ENCODE measurements at places on chromosomes 12 and 14.

DNA sequence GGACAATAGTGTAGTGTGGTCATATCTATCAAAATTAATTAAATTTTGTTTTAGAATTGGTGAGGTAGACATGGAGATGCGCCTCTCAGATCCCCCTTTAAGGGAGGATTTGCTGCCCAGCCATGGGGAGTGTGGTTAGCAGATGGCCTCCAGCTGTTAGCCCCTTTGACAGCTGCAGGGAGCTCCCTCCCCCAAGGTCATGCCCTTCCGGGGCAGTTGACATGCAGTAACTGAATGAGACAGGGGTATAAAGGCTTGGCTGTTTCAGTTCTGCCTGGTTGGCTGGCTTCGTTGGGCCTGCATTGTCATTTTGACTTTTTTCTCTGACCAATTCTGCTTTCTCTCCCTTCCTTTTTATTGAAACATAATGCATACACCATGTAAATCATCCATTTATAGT, 291.5 kb upstream of the SRRM4 start:
- no peak for DNase-seq

- DNase-seq: no peak
These were observed 13.7 kb downstream of the CFL2 start for GRCh38 chr14:34700622-34701130.

GRCh38 chr12:64723630-64724029, 35.6 kb downstream of the GNS start:
- no peak for DNase-seq

DNA sequence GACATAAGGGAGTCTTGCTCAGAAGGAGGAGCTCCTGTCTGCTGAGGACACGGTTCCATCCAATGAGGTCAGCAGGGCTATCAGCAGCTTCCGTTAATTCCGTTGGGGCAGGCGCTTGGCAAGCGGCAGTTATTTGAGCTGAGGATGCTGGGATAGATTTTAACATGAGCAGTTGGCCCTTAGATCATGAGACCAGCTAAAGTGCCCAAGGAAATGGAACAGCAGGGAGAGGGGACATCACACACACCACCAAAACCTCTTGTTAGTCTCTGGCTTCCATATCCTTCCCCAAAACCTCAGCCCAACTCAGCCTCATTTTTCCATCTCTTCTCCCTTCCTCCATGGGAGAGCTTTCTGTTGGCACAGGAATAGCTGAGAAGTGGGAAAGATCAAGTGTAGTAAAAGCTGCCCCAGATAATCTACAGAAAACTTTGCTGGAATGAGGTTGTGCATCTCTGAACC, 138.7 kb upstream of the PZP start:
- DNase-seq: no peak

- DNase-seq: no peak
These were observed 131.1 kb downstream of the ACSS3 start for GRCh38 chr12:81209012-81209411.

DNA sequence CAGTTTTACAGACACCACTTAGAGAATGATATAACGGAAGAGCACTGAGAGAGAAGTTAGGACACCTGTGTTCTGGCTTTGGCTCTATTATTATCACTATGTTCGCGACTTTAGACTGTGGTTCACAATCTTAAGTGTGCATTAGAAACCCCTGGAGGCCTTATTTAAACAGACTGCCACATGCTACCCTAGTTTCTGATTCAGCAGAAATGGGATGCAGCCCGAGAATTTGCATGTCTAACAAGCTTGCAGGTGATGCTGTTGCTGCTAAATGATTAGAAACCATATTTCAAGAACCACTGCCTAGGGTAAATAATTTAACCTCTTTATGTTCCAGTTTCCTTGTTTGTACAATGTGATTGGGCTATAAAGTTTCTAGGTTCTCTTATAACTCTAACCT, 3.6 kb upstream of the RAD51AP1 start:
- no peak for DNase-seq

GRCh38 chr14:96260341-96260821, 4.4 kb downstream of the BDKRB1 start:
- DNase-seq: no peak

GRCh38 chr14:23160924-23161522, 22.4 kb downstream of the SLC7A8 start:
- DNase-seq: peak; percentile 37

DNA sequence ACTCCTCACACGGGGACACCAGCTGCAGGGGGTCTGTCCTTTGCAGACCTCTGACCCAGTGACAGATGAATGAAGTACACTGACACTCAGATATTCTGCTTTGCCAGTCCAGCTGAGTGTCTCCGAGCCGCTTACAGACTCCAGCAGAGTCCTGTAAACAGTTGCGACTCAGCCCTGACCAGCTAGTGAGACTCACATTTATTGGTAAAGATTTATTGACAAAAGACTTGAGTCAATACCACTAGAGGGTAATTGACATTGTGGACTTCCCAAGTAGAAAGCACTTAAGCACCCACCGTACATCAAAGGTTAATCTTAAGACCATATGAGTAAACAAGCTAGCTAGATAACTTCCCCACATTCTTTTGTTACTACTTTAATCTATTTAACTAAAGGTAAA, 9.8 kb upstream of the FKBP4 start:
- no peak for DNase-seq

DNA sequence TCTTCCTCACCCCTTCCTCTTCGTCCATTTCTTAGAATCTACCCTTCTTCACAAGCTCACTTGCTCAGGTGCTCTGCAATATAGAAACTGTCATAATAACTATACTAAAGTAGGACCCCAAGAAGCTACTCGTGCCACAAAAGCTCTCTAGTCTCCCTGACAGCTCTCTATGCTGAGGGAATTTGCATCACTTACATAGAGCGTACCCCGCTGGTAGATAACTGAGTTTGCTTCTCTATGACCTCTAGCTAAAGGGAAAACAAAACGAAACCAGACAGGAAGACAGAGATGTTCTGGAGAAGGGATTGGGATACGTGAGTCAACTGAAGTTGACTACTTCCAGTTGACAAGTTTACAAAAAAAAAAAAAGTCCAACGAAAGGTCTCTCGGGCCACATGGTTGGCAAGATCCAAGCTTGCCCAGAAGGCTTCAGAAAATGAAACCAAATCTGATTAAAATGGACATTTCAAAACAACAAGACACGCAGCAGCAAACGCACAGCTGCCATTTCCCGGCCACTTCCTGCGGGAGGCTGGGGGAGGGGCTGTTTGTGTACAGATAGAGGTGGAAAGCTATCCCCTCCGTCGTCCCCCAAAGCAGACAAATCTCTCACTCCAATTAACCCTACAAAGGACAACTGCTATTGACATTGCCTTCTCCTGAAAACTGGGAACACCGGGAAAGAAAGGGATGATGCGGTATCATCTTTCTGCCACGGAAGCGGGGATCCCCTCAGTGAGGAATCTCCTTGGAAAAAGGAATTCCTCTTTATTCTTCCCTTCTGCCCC, 1.3 kb downstream of the BAZ2A start:
- DNase-seq: peak; percentile 76

GRCh38 chr12:119817546-119818343, 59.4 kb downstream of the CIT start:
- no peak for DNase-seq

DNA sequence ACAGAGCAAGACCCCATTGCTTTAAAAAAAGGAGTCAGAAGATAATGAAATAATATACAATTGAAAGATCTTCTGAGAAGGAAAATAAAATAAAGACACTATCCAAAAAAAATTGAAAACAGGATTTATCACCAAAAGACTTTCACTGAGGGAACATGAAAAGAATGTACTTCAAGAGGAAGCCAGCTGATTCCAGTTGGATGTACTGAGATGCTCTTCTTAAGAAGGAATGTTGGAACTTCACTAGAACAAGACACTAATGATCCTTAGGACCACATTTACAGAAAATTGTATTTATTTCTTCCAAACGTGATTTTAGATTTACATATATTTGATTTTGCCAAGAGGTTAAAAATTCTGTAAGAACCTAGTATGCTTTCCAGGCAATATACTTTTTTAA, 65.6 kb upstream of the CNOT2 start:
- DNase-seq: no peak

DNA sequence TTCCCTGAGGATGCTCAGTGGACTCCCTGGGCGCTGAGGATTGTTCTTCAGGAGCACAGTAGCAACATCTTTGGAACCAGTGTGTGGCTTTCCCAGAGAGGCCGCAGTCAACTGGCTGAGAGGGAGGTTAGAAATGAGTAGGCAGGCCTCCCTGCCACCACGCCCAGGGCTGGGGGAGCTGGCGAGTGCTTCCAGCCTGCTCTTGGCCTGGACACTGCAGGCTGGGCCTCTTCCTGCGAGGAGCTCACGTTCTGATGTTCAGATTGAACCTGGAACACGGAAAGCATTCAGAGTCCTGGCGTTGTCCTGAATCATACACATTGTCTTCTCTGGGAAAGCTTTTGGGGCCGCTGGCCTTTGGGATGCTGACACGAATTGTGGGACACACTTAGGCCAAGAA, 15.6 kb downstream of the TSPAN9 start:
- DNase-seq: no peak

GRCh38 chr14:35161231-35161630, 38.9 kb downstream of the PRORP start:
- DNase-seq: no peak

- no peak for DNase-seq
These were observed 262.6 kb downstream of the ADAMTS20 start for GRCh38 chr12:43289426-43289801.

- no peak for DNase-seq
These were observed 20.8 kb downstream of the DYRK2 start for GRCh38 chr12:67669217-67669933.

DNA sequence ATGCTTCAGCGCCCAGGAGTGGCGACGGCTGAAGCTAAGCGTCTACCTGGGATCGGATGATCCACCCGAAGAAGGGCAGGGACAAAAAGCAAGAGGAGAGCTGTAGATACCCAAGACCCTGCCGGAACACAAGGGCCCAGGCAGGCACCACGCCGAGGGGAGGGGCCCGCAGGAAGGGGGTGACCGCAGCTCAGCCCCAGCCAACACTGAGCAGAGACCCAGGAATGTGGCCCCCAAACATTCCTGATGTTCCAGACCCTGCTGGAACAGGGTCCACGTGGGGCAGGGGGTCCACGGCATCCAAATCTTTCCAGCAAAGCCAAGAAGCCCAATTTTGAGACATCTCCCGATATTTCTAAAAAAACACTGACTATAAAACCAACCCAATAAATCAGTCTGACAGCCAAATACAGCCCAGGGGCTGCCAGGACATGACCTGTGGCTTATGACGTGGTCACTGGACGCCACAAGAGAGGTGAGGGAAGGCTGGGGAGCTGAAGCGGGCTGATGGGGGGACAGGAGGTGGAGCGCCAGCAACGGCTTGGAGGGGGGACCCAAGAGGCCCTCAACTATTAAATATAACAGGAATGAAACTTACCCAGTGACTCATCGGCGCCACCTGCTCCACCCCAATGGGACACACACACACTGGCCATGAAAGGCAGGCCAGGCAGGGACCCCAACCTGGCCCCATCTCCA, 58.9 kb downstream of the NCOR2 start:
- no peak for DNase-seq

DNA sequence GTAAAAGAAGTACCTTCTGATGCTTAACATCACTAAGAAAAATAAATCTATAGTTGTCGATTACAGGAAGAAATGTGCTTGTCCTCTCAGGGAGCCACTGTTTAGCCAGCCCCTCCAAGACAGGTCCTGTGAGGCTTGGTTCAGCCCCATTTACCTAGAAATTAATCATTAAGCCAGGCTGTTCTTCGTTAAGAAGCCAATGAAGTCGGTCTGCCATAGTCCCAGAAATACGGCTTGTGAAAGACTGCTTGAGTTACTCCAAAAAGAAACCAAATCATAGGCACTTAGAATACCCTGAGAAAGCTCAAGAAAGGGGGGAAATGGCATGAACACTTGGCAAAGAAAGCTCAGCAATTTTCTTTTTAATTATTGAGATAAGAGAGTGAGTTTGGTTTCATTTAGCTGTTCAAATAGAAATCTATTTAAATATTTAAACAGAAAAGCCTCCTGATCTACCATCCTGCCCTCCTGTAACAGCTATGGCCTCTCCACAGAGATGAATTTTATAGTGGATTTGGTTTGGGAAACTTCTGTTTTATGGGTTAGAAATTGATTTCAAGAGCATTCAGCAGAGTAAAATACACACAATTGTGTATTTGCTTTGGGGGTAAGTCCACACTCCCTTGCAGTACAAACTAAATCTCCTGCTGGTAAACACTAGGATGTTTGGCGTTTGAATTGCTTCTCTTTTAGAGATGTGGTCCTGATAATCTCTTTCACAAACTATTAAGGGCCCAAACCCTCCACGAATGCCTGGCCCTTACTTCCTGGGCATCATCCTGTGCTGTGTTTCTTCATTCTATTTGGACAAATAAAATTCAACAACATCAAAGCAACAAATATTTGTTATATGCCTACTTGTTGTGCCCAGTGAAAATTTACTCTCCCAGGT, 234.4 kb downstream of the SEC23A start:
- no peak for DNase-seq

GRCh38 chr12:85076688-85077430, 40.7 kb downstream of the LRRIQ1 start:
- no peak for DNase-seq

DNA sequence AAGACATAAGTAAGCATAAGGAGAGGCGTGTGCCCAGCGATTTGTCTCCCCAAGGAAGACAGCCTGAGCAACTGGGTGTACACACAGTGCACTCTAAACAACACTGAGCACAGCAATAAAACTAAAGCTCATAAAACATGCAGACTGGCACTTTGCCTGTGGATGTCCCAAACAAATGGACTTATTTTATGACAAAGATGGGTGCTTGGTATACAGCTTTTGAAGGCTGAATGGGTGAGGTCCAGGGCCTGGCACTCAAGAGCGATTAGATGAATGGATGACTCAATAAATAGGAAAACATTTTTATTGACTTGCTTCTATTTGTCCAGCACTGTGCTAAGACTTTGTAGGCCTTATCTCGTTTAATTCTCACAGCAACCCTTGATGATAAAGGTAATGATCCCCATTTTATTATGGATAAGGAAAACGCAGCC, 28.5 kb downstream of the LGMN start:
- DNase-seq: no peak

DNA sequence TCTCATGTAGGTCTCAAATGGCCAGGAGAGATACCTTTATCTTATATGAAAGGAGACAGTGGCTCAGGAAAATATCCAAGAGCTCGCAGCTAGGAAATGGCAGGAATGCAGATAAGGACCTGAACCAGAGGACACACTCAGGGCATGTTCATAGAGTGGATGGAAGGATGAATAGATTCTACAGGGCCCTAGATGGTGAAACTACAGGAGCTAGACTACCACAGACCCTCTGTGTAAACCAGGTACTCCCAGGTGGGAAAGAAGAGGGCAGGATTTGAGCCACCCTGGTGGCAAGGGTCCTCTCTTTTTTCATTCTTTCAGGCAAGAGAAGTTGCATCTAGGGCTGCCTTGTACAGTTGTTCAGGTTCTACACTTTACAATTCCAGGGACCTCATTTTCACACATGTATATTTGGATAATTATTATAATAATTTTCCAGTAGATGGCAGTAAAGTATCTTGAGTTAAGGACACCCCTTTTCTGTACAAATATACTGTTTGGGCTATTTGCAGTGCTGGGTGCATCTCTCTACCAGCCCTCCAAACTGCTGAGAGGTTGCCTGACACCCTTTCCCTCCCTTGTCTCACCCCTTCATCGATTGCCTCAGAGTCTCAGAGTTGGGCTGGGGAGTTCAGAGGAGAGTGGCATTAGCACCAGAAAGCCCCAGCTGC, 10.5 kb upstream of the ZDHHC22 start:
- DNase-seq: no peak

All from left ventricle myocardium superior (tissue), 1 donor.